Right forelimb (tissue), 1 donor: ENCODE measurements at places on chromosomes 13 and 19.

DNA sequence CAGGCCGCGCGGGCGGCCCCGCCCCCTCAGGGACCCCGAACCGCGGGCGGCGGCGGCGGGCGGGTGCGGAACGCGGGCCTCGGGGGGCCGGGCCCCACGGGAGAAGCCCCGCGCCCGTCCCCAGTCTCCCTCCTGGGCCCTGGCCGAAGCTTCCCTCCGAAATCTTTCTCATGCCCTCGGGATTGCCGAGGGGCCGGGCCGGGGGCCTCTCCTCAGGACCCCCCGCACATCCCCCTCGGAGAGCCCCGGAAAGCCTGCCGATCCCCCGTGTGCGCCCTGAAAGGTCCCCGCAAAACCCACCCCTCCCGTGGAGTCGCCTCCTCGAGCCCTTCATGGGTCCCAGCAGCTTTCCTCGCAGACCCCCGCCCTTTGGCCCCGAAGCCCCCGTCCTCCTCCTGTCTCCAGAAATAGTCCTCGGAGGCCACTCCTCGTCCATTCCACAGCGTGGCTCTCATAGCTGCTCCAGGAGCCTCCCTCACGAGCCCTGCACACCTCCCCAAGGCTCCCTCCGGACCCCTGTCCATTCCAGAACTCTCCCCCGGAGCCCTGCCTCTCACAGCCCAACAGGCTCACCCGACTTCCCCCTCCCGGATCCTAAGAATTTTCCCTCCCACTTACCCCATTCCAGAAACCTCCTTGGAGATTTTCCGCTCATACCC, 555 bp downstream of the SAMD4B start:
- no peak for DNase-seq

DNA sequence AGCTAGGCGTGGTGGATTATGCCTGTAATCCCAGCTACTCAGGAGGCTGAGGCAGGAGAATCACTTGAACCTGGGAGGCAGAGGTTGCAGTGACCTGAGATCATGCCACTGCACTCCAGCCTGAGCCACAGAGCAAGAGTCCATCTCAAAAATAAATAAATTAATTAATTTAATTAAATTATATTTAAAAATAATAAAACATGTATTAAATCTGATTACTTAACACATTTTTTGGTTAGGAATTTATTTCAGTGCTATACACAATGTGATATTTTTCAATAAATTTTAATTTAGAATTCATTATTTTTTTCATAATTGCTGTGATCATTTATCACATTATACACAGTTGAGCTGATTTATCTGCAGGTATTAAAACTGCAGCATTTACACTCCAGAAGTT, 1101.5 kb upstream of the MIR17HG start:
- no peak for DNase-seq

DNA sequence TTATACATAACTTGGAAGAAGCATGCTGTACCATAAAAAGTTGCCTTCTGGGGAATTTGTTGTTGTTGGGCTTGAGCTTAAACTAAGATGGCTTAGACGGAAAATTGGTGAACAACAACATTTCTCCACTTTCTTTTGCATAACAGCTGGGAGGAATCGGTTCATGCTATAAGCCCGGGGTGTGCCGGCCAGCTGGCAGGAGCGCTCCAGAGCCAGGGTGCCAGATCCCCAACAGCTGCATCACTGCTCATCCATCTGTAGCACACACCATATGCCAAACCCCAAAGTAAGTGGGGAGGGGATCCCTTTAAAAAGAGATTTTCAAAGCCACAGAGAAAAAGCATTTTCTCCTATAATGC, 419.5 kb upstream of the ARGLU1 start:
- DNase-seq, result peak; percentile 68

DNA sequence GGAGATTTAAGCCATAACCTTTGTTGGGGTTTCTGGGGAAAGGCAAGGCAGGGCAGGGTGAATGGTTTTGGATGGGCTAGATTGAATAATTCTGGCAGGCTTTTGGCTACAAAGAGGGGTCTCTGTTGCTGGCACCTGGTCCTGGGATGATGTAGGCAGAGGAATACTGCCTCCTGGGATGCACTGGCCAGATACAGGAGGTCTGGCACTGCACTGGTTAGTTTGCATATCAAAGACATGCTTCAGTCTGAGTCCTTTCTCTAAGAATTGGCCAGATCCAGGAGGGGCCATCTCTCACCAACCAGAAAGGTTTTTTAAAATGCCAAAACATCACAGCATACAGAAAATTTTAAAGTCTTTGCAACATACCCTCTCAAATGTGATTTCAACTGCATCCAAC, 8.0 kb upstream of the MEDAG start:
- DNase-seq, result no peak

DNA sequence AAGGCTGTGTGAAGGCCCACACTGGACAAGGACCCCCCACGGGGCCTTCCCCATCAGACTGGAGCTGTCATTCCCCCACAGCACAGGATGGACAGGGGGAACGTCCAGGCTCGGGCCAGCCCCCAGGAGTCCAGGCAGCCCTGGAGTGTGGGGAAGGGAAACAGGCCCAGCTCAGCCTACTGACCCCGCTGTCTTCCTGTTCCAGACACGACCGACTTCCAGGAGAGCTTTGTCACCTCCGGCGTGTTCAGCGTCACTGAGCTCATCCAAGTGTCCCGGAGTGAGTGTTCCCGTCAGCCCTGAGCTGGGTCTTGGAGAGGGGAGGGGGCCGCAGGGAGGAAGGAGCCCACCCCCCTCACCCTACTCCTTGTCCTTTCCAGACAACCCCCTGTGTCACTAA, 47.0 kb downstream of the SMIM24 start:
- DNase-seq, result no peak

GRCh38 chr13:29021311-29021710, 201.2 kb downstream of the MTUS2 start:
- DNase-seq, result no peak
